CD4-positive, alpha-beta T cell treated with Interleukin-6 for 4 hours (primary cell): ENCODE measurements at places on chromosomes 4 and X.

- DNase-seq, result no peak
These were observed 167.1 kb downstream of the RAPGEF2 start for GRCh38 chr4:159269956-159270355.

GRCh38 chrX:144730471-144730870 lies 516.8 kb upstream of the SPANXN1 start:
- DNase-seq, result no peak

DNA sequence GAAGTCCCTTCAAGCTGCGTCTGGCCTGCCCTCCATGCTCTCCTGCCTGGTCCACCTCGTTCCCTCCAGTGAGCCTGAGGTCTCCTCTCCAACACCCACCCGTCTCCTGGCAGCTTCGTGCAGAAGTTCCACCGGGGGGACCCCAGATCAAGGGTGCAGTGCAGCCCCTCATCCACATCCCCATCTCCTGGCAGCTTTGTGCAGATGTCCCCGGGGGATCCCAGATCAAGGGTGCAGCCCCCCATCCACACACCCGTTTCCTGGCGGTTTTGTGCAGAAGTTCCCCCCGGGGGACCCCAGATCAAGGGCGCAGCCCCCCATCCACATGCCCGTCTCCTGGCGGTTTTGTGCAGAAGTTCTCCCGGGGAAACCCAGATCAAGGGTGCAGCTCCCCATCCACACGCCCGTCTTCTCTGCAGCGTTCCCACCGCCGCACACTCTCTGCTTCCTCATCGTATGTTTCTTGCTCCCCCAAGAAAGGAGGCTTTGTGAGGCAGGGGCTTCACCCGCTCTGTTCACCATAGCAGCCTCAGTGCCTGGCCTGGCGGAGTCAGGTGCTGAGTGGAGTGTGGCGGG lies 35.7 kb downstream of the PIGG start:
- DNase-seq, result no peak

GRCh38 chr4:37381040-37381668 lies 136.6 kb downstream of the NWD2 start:
- no peak for DNase-seq

DNA sequence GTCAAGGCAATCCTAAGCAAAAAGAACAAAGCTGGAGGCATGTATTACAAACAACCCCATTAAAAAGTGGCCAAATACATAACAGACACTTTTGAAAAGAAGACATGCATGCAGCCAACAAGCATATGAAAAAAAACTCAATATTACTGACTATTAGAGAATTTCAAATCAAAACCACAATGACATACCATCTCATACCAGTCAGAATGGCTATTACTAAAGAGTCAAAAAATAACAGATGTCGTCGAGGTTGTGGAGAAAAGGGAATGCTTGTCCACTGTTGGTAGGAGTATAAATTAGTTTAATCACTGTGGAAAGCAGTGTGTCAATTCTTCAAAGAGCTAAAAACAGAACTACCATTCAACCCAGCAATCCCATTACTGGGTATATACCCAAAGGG lies 604.6 kb upstream of the GRIA3 start:
- no peak for DNase-seq

GRCh38 chr4:1872870-1873269 lies 1.7 kb downstream of the NSD2 start:
- peak; percentile 21 for DNase-seq

DNA sequence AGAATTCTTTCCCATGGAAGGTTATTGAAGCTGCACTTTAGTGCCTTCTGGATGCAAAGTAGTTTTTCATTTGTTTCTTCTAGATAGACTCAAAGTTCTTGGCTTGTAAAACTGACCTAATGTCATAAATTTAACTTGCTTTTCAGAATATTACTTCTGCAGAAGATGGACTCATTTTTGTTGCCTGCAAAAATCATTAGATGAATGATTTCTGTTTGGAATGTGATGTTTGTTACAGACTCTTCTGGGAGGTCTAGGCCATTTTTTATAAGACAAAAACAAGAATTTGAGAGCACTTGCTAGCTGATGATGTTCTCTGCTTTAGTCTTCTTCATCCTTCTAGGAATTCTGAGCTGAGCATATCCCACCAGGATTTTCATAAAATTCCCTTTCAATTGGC lies 308.6 kb upstream of the GIMD1 start:
- DNase-seq, result no peak

DNA sequence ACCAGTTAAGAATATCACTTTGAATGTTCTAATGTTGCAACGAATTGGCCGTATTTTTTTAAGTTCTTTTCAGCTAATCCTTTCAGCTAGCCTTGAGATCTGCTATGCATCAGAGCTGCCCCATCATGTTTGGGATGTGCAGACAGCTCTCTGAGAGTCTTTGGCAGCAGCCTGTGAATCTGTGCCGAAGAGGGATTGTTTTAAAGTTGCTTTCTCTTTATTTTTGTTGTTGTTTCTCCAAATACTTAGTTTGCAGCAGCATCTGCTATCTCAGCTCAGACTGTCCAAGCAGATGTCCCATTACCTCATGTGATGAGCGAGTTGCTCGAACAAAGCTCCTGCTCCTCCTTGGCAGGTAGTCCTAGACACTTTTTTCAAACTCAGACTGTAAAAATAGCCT lies 1002.5 kb upstream of the INTU start:
- no peak for DNase-seq

DNA sequence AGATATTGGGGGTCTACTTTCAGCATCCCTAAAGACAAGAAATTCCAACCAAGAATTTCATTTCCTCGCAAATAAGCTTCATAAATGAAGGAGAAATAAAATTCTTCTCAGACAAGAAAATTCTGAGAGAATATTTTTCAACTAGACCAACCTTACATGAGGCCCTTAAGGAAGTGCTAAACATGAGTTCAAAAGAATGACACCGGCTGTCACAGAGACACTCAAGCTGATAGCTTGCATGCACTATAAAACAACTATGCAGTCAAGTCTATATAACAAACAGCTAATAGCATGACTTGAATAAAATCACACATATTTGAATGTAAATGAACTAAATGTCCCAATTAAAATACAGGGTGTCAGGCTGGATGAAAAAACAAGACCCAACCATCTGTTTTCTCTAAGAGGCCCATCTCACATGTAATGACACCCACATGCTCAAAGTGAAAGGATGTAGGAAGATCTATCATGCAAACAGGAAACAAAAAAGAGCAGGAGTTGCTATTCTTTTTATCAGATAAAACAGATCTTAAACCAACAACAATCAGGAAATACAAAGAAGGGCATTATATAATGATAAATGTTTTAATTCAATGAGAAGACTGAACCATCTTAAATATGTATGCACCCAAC lies 27.2 kb downstream of the FAAH2 start:
- no peak for DNase-seq

GRCh38 chr4:104749062-104749461 lies 254.4 kb upstream of the CXXC4 start:
- no peak for DNase-seq

GRCh38 chrX:136126872-136127406 lies 20.4 kb upstream of the FHL1 start:
- DNase-seq, result no peak

DNA sequence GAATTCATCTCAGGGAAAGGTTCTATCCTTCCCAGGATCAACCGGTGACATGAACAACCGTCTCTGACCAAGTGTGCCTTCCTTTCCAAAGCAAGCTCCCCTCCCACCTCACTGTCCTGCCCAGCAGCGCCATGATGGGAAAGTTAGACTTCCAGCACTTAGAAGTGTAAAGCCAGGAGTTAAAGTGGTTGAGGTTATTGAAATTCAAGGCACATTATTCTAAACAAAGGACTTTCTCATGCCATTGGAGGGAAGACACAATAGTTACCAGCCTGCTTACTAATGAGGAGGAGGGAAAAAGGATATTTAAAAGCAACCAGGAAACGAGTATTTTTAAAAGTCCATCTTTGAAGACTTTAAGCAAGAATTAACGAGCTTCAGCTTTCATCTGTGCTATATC lies 96.8 kb downstream of the NSUN7 start:
- DNase-seq, result no peak

DNA sequence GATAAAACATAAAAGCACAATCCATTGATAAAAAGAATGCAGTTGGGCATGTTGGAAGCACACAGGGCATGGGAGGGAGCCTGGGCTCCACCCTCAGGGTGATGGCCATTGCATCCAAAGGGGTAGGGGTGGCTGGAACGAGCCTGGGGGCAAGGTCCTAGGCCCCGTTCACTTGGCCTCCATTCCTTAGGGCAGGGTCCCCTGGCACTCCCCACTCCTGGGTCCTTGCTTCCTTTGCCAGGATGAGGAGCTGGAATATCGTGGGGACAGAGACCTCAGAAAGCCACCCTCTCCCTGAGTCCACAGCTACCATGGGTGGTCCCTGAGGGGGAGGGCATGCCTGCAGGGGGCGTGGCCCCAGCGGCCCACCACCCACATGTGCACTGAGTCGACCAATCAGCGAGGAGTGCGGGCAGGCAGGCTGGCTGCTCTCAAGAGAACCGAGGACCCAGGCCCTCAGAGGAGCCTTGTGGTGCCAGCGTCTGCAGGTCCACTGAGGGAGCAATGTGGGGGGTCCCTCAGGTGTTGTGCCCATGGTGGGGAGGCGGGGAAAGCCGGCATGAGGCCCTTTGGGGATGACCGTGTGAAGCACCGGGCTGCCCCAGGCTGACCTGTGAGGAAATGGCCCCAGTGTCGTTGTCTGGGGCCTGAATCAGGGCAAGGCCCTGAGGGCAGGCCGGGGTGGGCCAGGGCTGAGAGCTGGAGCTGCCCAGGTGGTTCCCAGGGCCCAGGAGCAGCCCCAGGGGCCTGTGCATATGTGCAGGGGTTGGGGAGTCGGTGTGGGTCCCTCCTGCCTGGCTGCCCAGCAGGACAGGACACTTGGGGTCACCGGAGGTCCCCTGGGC lies 78.6 kb upstream of the AMELX start:
- no peak for DNase-seq

- DNase-seq, result no peak
These were observed 26.5 kb downstream of the OTUD6A start for GRCh38 chrX:70088751-70089150.

DNA sequence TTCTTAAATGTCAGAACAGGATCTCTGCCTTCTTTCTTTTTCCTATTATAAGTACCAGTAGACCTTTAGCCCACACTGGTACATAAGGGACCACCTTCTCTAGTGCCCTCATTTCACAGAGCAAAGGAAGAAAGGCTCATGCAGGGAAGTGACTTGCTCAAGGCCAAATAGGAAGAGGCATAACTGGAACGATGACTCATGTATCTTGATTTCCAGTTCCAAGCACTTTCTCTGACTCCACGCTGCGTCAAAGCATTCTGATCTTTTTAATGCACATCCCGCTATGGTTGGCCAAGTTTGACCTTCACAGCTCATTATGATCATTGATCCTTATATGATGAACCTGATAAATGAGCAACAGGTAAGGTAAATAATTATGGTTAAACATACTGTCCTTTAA lies 542.0 kb downstream of the GBA3 start:
- no peak for DNase-seq

GRCh38 chr4:140071806-140072205 lies 82.2 kb downstream of the MAML3 start:
- peak; percentile 76 for DNase-seq

GRCh38 chr4:124123181-124123580 lies 589.4 kb downstream of the ANKRD50 start:
- DNase-seq, result no peak

- peak; percentile 79 for DNase-seq
These were observed 32.8 kb downstream of the ELOVL6 start for GRCh38 chr4:110165382-110166286.

GRCh38 chr4:125131891-125132680 lies 182.7 kb upstream of the FAT4 start:
- no peak for DNase-seq

GRCh38 chr4:152283801-152284470 lies 252.0 kb downstream of the FBXW7 start:
- DNase-seq, result no peak

- no peak for DNase-seq
These were observed 60.9 kb downstream of the GK start for GRCh38 chrX:30714138-30714537.

DNA sequence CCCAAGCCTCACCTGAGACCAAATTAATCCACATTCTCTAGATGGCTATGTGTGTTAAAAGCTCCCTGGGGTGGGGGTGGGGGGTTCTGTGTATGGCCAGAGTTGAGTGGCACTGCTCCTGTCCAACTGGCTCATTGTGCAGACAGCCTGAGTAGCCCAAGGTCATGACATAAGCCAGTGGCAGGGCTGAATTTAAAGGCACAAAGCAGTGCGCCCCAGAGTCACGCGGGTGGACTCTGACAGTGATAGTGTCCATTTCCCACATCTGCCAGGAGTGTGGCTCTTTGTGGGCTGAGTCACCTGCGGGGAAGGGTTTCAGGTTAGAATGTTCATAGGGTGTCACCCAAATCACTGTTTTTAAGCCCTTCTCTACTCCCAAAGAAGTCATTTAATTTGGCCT lies 45.4 kb downstream of the SCD5 start:
- no peak for DNase-seq

GRCh38 chrX:82742351-82742750 lies 765.7 kb upstream of the POU3F4 start:
- no peak for DNase-seq
